ENCODE measurements at places on chromosomes 3 and 15.

DNA sequence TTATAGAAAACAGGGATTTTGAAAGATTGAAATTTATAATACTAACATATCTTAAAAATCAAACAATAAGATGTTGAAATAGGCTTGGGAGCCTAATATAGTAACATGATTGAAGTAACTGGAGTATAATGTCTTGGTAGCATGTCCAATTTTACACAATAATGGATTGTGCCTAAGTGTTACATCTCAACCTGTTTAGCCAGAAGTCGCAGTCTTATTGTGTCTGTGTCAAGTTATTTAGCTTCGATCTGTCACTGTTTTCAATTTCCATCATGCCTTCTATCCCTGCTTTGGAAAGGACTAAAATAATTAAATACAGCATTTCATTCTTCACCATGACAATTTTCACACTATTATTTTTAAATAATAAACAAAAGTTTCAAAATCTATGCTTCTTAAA lies 1352.2 kb downstream of the SI start:
- DNase-seq = no peak

DNA sequence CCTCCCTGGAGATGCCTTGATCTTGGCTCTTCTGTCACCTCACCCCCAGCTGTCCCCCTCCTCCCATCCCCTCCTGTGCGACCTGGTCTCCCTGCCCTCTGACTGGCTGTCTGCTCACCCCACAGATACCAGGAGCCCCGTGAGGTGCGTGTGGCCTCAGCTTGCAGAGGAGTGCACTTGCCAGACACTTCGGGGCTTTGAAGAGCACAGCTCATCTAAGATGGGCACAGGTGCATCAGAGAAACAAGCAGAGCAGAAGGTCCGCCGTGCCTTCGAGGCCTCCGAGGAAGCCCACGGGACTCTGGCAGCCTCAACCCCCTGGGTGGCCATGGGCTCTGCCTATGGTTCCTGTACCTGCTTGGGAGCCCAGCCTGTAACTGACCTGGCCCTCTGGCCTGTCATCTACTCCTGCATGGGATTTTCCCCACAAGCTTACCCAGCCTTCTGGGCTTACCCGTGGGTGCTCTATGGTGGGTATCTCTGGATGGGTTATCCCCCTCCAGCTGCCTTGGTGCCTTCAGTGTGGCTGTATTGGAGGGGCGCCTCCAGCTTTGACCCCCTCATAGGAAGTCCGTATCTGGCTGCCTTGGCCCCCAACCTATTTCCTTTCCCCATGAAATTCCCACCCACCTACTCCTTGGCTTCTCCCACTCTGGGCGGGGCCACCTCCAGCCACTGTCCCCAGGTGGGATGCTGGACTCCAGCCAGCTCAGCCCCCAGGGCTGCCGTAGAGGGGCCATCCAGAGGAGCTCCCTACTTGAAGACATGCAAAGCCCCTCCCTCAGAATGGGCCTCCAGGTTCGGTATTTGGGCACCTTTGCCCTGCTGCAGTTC lies 3.8 kb downstream of the PRR23E start:
- no peak for DNase-seq

DNA sequence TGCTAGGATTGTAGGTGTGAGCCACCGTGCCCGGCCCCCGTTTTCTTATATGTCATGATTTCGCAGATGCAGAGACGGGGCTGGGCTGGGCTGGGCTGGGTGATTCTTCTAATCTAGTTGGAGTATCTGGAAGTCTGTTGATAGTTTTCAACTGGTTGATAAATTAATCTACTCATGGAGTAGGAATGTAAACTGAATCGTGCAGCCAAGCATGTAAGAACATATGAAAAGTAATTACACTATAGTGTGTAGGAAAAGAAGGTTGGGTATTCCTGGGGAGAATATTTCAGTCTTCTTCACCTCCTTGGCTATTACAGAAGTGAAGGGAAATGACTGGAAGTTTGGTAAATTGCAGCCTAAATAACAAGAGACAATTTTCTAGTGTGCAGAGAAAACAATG lies 82.6 kb upstream of the MAGI1 start:
- DNase-seq = no peak

DNA sequence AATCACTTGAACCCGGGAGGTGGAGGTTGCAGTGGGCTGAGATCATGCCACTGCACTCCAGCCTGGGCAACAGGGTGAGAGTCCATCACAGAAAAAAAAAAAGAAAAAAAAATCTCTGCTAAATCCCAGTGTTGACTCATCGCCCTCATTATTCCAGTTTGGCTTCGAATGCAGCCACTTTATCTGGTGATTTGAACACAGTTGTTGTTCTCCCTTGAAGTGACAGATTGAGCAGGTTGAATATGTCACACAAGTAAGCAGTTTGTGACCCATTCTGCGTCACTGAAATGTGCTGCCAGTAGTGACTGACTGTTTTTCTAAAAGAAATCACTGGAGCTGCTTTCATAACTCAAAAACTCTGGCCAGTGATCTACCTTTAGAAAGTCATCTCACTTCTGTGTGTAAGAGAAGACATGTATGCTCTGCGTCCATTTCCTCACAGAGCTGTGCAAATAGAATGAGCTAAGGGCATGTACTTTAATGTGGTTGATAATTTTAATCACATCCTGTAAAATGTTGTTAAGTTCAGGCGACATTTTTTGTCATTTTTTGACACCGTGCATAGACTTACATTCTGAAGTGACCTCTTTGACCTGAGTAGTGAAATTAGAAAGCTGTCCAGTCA lies 12.5 kb downstream of the DOCK3 start:
- no peak for DNase-seq

DNA sequence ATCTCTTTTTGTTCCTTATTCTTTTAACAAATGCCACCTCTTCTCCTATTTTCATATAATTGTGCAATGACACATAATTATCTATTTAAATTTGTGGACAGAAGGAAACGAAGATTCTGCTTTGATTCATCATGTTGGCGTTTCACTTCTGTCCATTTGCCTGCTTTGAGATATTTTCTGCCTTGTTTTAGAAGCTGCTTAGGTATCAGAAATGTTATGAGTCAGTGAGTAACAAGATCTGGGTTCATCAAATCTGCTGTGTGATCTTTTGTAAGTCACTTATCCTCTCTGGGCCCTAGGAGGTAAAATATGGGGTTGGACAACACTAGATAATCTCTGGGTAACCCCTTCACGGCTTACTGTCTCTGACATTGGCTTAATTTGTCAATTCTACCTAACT lies 7.3 kb upstream of the MINDY4B start:
- no peak for DNase-seq

GRCh38 chr3:10561946-10562560 lies 56.7 kb upstream of the ATP2B2 start:
- peak; percentile 9 for DNase-seq

- DNase-seq = no peak
Measured at GRCh38 chr15:35440265-35440664, 105.7 kb downstream of the DPH6 start.

GRCh38 chr3:53260286-53260785 lies 4.5 kb upstream of the TKT start:
- DNase-seq = no peak

DNA sequence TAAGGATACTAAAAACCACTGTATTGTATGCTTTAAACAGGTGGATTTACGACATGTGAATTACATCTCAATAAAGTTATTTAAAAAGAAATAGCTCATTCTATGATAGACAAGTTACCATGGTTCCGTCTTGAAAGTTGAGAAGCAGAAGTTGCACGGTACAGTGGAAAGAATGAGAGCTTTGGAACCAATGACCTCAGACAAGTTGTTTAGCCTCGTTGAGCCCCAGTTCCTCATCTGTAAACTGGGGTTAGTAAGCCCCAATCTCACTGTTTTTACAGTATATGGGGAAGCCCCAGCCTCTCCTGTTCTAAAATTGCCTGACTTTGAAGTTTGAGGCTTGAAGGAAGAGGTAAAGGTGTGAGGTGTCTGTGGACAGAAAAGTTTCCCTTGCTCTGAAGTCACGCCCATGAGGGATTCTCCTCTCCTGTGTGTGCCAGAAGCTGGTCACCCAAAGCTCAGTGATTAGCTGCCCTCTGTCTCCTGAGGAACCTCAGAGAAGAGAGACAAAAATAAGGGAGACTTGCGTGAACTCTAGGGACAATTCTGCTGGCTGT lies 10.0 kb downstream of the CRYGS start:
- DNase-seq = peak; percentile 57

GRCh38 chr3:120429921-120430361 lies 20.9 kb downstream of the FSTL1 start:
- DNase-seq = no peak

GRCh38 chr15:61750271-61751084 lies 309.8 kb downstream of the VPS13C start:
- DNase-seq = no peak

All from activated naive CD4-positive, alpha-beta T cell treated with Interleukin-2 at 50 U/mL for 16 hours (primary cell).